T1000 (cell line): ENCODE measurements at places on chromosomes 16 and 17.

DNA sequence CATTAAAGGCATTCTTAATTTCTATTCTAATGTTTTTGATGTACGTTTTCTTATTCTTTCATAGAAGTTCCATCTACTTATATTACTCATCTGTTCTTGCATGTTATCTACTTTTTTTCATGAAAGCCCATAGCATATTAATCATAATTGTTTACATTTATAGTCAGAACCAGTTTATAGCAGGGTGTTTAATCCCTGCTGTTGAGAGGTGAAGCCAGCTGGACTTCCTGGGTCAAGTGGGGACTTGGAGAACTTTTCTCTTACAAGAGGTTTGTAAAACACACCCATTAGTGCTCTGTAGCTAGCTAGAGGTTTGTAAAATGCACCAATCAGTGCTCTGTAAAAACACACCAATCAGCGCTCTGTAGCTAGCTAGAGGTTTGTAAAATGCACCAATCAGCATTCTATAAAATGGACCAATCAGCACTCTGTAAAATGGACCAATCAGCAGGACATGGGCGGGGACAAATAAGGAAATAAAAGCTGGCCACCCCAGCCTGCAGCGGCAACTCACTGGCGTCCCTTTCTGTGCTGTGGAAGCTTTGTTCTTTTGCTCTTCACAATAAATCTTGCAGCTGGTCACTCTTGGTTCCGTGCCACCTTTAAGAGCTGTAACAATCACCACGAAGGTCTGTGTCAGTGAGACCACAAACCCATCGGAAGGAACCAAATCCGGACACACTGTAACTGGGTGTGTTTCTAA is 120.6 kb downstream of the TANC2 start:
- DNase-seq, result no peak

- DNase-seq, result no peak
Measured at GRCh38 chr17:77842528-77843147, 115.9 kb upstream of the TNRC6C start.

- DNase-seq, result no peak
Measured at GRCh38 chr17:38725066-38725465, 5.1 kb upstream of the CISD3 start.

DNA sequence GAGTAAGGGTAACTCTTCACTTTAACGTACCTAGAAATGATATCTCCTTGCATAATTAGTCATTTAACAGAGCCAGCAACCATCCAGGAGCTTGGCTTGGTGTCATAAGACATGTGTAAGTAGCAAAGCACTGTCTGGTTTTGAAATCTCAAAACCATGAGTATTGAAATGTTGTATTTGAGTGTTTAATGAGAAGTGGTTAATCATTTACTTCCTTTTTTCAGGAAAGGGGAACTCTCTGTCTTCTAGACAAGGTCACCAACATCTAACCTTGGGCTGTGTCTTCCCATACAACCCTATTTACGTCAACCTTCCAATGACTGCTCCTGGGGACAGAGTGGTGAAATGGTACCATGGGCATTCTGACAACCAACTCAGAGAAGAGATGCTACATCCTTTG is 27.1 kb downstream of the PMP22 start:
- no peak for DNase-seq

GRCh38 chr16:48918520-48919258 is 308.7 kb upstream of the N4BP1 start:
- DNase-seq, result no peak

DNA sequence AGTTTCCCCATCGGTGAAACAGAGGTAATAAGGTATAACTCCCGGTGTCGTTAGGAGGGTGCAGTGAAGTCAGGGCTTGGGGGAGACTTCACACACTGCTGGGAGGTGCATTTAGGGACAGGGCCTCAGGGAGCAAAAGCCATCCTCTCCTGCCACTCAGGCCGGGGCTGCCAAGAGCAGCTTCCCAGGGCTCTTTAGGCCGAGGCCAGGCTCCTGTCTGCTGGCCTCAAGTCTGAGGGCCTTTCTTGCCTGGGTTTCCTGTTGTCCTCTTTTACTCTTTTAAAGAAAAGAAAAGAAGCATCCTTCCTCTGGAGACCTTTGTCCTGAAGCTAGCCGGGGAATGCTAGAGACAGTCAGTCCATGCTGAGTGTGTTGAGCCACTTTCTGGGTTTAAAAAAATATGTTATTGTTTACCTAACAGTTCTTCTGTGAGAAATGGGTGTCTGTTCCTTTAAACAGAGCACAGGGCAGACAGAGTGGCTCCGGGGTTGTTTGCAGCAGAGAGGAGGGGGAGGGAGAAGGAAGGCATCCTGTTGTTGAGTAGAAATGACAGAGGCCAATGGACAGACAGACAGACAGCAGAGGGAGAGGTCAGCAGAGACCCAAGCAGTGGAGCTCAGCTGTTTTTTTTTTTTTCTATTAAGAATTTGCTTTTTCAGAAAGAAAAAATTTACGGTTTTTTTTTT is 79.1 kb downstream of the C17orf67 start:
- no peak for DNase-seq

DNA sequence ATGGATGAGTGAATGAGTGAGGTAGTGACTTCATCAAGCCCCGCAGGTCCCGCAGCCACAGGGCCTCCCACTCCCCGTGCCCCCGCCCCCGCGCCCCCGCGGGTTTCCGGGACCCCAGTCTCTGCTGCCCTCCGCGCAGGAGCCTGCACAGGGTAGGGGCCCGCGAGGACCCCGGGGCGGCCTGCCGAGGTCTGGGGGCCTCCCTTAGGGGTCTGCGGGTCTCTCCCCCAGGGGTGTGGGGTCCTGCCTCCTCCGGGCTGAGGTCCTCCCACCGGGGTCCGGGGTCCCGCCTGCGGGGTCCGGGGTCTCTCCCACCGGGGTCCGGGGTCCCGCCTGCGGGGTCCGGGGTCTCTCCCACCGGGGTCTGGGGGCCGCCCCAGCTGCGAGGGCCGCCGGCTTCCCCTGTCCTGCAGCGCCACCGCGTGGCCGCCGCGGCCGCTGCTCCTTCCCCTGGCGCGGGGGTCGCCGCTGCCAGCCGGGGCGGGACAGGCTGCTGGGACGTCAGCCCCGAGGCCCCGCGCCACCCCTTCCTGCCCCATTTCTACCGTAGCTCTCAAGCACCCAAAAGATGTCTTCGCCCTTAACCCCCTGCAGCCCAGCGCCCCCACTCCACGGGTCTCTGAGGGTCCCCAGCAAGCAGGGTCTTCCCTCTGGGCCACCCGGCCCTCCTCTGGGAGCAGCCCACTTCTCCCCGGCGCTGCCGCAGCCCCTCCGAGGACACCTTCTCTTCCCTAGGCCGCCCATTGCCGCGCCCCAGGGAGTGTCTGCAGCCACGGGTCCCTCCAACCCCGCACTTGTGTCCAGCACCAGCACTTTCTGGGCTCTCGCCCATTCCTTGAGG is 10.4 kb upstream of the CHMP6 start:
- no peak for DNase-seq

DNA sequence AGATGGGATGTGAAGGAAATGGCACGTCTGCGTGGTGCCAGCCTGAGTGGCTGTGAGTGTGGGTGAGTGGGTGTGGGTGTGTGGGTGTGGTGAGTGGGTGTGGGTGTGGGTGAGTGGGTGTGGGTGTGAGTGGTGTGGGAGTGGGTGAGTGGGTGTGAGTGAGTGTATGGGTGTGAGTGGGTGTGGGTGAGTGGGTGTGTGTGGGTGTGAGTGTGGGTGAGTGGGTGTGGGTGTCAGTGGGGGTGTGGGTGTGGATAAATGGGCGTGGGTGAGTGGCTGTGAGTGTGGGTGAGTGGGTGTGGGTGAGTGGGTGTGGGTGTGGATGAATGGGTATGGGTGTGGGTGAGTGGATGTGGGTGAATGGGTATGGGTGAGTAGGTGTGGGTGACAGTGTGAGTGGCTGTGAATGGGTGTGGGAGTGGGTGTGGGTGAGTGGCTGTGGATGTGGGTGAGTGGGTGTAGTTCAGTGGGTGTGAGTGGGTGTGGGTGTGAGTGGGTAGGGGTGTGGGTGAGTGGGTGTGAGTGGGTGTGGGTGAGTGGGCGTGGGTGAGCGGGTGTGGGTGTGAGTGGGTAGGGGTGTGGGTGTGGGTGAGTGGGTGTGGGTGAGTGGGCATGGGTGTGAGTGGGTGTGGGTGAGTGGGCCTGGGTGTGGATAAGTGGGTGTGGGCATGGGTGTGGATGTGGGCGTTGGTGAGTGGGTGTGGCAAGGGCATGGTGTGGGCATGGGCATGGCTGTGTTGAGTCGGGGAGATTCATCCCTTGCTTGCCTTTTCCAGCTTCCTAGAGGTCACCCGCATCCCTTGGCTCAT is 80.8 kb downstream of the ZDHHC7 start:
- DNase-seq, result no peak
